Stimulated activated CD4-positive, alpha-beta T cell treated with anti-CD3 and anti-CD28 coated beads, Interleukin-4, amount 100 ng/mL, for 4 hours (primary cell): ENCODE measurements at places on chromosomes 11 and 22.

- DNase-seq = no peak
Observed at GRCh38 chr22:46224044-46224897, 25.8 kb downstream of the CDPF1 start.

GRCh38 chr11:2275334-2276279 is 5.2 kb upstream of the ASCL2 start:
- DNase-seq = no peak

- no peak for DNase-seq
Observed at GRCh38 chr11:114880442-114880841, 202.1 kb downstream of the NXPE2 start.

DNA sequence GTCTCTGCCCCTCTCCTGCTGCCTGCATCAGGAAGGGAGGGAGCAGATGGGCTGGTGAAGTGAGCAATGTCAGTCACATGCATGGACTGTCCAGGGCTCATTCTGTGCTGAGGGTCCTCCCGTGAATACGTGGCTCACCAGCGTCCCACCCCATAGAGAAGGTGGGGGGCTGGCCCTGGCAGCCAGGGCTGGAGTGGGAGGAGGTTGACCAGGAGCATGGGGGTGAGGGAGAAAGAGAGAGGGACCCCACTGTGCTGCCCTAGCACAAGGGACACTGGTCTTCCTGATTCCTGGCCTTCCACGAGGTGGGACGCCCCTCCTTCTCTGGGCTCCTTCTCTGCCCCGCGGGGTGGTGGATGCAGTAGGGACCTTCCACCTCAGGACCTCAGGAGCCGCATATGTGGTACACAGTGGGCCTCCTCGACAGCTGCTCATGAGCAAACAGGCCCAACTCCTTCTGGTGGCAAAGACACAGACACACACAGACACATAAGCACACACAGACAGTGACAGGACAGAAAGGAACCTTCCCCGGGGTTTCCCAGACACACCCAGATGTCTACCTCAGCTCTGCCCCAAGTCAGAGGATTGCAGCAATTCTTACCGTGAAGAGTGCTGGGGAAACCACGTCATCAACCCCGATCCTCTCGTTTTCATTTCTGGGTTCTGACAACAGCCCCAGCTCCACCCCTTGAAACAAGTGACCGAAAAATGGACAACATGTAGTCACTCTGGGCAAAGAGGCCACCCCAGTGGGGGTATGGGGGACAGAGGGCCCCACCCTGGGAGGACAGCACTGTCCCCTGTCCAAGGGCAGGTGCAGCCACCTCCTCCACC is 3.6 kb upstream of the APOBEC3A start:
- DNase-seq = peak; percentile 64

DNA sequence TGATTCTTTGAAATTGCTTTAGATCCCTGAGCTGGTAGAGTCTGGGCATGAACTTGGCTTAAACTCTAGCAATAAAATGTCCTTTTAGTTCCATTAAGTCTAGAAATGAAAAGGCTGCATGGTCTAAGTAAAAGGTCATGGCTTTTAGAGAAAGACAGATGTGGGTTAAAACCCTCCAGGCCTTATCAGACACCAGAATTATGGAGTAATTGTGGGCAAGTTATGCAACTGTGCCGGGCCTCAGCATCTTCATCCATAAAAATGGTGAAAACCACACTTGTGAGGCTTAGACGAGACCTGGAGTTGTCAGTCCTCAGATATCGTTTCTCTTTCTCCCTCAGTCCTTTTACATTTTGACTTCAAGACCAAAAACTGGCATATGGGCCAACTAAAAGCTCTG is 597.9 kb upstream of the KIRREL3 start:
- DNase-seq = no peak

- DNase-seq = no peak
Observed at GRCh38 chr11:4211991-4212390, 117.4 kb downstream of the RRM1 start.
